ENCODE measurements at places on chromosomes 5 and 9. TPM values are rescaled to one million over a fixed set of nuclear protein-coding genes. Genes with fewer than 3 reads are reported as not detected.

Gene MARCOL
- polyA plus RNA-seq, result not detected

Gene KIF12
- not detected for polyA plus RNA-seq

Gene CER1
- polyA plus RNA-seq, result not detected

Gene TLX3
- polyA plus RNA-seq, result not detected

Gene ZFP62
- polyA plus RNA-seq, result 22.1 TPM

Gene OBP2B
- polyA plus RNA-seq, result not detected

Gene CSF2
- not detected for polyA plus RNA-seq

Gene STING1
- 3.8 TPM for polyA plus RNA-seq

Gene IFT74
- 18.6 TPM for polyA plus RNA-seq

Gene HTR1A
- not detected for polyA plus RNA-seq

Gene EGFLAM
- not detected for polyA plus RNA-seq

Measured in IgD-negative memory B cell (primary cell).